Activated CD4-positive, alpha-beta T cell treated with anti-CD3 and anti-CD28 coated beads, Interleukin-2, amount 10 ng/mL, durations not matched to agents 24 days and 14 days (primary cell): ENCODE measurements at places on chromosomes 11 and 22. TPM values are rescaled to one million over a fixed set of nuclear protein-coding genes. Genes with fewer than 3 reads are reported as not detected.

The SYCE3 gene
- total RNA-seq: 0.69 TPM in 1 of 2 replicates, not detected in the other

DNA sequence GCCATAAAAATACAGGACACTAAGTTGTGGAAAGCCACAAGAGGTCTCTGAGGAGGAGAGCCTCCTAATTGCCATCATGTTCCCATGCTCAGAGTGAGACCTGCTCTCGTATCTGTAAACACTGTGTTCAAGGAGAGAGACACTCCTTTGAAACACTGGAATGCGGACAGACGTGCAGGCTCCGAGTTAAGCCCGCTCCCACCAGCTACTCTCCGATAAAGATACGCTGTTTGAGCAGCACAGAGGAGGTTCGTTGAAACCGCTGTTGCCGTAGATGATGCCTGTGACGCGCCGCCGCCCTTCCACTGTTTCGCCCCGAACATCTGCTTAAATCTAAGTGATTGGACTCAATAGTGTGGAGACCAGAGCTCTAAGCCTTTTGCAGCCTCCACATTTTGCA, 25.1 kb downstream of the NUP50 start:
- no peak for DNase-seq

GRCh38 chr11:77003963-77004362, 30.2 kb upstream of the B3GNT6 start:
- no peak for DNase-seq

DNA sequence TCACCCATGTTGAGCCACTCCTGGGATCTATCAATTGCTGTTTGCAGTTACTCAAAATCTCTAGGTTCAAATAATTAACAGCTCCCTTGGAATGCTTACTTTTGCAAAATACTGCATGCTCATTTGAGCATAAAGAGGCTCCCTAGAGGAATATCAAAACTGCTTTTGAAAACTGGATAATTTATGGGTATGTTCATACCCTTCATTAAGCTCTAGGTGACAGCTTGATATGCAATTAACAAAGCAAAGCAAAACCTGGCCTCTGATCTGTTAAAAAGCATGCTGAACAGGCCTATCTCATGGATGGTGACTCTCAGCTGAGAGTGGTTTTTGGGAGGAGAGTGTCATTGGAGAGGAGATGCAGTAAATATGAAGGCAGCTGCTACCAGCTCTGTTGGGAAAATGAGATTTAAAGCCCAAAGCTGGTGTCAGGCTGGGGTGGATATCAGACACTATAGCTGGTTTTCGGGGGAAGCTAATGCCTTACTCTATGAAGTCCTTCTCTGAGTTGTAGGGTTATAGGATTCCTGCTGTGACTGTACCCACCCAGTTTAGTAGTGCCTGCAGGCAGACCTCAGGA, 110.9 kb downstream of the RASSF10 start:
- no peak for DNase-seq

DNA sequence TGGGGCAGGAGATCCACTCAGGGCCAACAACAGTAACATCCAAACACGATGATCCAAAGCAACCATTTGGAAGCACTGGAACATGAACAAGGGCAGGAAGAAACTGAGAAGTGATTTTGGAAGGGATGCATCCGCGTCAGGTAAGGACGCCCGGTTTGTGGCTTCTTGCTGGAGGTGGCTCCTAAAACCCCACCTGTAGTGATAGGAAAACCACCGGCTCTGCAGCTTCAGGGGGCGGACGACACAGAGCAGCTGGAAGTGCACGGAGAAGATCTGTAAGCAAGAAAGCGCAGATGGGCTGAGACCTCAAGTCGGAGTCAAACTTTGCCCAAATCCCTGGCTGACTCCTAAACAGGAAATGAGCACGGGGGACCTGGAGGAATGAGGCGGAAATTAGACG, 1066.1 kb downstream of the BRD1 start:
- no peak for DNase-seq

The HOATZ gene
- not detected in 2 replicates for total RNA-seq

The C22orf23 gene
- total RNA-seq: 0.37 TPM in 1 of 2 replicates, not detected in the other

The HTR3A gene
- total RNA-seq: not detected in 2 replicates

- DNase-seq: no peak
Measured at GRCh38 chr22:42985531-42985905, 29.4 kb downstream of the PACSIN2 start.

- no peak for DNase-seq
Measured at GRCh38 chr11:47906066-47906465, 57.9 kb upstream of the NUP160 start.

- peak; percentile 67 for DNase-seq
Measured at GRCh38 chr11:47850337-47850736, 2.2 kb upstream of the NUP160 start.

GRCh38 chr11:65002706-65003105, 5.9 kb upstream of the BATF2 start:
- DNase-seq: no peak

- DNase-seq: no peak
Measured at GRCh38 chr11:44611088-44611487, 45.6 kb downstream of the CD82 start.

DNA sequence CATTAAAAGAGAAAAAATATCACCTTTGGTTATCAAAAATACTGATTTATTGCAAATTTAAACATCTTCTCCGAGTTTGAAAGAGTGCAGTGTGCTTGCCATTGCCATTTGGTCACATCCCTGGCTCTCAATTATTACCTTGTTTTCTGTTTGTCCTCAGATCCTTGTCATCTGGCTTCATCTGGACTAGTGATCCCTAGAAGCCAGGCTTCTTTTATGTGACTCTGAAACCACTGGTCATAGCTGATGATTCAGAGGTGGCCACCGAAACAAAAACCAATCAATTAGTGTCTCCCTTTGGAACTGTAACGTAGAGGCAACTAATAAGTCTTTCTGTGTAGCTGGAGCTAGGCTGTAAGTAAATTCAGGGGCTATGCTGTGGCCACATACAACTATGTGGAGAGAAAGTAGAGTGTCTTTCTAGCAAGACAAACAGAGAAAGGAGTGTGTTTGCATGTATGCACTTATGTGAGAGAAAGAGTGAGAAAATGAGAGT, 237.9 kb downstream of the LUZP2 start:
- no peak for DNase-seq

The TSKU gene
- 3.4 and 5.2 TPM in 2 replicates for total RNA-seq

DNA sequence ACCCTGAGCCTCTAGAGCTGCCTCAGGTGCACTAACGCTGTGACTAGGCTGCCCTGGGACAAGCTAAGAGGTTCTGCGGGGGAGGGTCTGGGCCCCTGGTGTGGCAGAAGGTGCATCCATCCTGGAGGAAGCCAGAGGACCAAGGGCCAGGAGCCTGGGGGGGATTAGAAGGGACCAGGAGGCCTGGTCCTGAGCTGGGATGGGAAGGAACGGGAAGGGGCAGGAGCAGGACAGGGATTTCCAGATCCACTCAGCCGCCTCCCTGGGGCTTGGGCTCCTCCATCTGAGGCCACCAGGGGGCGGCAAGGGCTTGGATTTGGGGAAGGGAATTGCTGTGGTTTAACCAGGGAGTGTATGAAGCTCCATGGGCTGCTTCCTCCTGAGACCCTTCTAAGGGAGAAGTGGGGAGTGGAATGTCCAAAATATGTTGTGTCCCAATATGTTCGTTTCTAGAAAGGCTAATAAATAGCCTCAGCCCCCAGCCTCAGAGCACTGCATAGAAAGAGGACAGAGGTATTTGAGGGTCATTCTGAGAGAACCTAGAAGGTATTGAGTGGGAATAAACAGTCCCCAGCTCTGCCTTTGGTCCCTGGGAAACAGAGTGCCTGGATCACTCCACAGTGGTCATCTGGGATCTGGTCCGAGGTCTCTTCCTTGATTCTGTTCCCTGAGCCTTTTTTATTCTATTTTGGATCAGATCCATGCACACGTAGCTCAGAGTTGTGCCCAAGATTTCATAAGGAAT, 17.4 kb upstream of the PRAME start:
- DNase-seq: peak; percentile 75

GRCh38 chr22:27412866-27413445, 388.6 kb downstream of the MN1 start:
- DNase-seq: no peak

DNA sequence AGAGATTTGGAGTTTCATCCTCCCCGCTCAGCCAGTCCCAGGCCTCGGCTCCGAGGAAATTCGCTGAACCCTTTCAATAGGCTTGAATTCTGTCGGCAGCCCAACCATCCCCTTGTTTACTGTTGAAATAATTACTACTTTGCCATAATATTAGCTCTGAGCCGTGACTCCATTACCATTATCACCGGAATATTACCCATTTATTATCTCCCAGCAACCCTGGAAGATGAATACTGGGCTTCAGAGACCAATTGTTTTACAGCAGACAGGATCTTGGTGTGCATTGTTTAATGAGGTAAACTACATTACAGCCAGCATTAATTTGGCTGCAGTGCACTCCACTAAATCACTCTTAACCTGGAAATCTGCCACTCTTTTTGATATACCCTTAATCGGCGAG, 867.4 kb downstream of the NTM start:
- DNase-seq: no peak

GRCh38 chr11:93895106-93895862, 44.9 kb upstream of the VSTM5 start:
- DNase-seq: peak; percentile 61

The RFPL2 gene
- not detected in 2 replicates for total RNA-seq

DNA sequence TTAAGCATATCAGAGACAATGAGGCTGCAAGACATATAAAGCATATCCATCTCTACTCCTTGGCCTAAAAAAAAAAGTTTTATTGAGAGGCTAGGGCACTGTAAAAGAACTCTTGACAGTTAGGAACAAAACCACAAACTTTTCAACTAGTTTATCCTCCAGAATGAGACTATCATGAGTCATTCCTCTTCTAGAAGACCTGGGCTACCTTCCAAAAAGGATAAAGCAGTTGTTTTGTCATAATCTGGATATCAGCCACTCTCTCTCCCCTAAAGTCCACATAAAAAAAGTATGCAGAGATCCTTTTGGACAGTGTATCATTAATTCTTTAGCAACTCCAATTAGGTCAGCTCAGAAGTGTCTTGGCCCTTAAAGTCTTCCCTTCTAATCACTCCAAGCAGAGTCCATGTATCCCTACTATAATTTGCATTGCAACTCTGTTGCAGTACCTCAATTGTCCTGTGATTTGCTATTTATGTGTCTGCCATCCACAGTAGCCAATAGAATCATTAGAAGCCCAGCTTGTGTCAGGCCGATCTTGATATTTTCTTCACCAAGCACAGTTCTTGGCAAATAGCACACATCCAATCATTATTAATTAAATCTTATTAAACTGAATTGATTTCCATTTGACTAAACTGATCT, 10.4 kb downstream of the OR51T1 start:
- no peak for DNase-seq

The CRACR2B gene
- 1.5 and 3.0 TPM in 2 replicates for total RNA-seq
